Right kidney (tissue), 9 donors: ENCODE measurements at places on chromosomes 6 and 20.

- no peak for DNase-seq
Measured at GRCh38 chr6:56040889-56041301, 165.5 kb upstream of the BMP5 start.

DNA sequence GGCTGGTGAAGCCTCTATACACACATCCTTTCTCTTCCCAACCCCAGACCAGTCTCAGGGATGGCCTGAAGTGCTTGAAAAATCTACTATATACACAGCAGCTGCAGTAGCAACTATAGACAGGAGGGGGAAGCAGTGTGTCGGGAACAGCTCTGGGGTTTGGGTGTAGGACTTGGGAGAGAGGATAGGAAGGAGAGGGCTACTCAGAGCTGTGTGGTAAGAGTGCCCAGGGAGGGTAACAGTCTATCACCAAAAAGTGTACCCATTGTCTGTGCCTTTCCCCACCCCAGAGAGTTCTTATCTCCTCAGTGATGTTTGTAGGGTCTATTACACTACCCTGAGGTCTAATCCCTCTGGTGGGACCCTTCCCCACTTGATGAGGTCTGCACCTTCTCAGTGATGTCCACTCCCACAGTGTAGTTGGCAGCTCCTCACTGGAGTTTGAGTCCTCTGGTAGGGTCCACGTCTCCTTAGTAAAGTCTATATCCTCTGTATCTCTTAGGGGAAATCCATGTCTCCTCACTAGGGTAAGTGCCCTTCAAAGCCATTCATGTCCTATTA lies 1.5 kb upstream of the GGT7 start:
- peak; percentile 53 for DNase-seq

GRCh38 chr20:46681032-46681854 lies 8.0 kb downstream of the TP53RK start:
- DNase-seq, result peak; percentile 56

DNA sequence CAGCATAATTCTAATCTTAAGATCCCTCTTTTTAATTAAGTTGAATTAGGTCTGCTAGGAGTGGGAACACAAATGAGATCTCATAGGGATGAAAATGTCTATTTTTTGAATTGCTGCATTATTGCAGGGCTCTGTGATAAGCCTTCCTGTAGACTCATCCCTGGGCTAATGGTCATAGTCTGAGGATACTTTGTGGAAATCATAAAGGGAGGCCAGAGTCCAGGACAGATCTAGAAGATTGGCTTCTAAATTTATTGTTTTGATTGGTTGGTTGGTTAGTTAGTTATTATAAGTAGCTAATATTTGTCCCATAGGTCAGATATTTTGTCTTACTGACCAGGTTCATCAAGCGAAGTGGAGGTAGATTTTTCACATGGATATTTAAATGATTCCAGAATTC lies 142.3 kb downstream of the AKAP7 start:
- DNase-seq, result no peak

DNA sequence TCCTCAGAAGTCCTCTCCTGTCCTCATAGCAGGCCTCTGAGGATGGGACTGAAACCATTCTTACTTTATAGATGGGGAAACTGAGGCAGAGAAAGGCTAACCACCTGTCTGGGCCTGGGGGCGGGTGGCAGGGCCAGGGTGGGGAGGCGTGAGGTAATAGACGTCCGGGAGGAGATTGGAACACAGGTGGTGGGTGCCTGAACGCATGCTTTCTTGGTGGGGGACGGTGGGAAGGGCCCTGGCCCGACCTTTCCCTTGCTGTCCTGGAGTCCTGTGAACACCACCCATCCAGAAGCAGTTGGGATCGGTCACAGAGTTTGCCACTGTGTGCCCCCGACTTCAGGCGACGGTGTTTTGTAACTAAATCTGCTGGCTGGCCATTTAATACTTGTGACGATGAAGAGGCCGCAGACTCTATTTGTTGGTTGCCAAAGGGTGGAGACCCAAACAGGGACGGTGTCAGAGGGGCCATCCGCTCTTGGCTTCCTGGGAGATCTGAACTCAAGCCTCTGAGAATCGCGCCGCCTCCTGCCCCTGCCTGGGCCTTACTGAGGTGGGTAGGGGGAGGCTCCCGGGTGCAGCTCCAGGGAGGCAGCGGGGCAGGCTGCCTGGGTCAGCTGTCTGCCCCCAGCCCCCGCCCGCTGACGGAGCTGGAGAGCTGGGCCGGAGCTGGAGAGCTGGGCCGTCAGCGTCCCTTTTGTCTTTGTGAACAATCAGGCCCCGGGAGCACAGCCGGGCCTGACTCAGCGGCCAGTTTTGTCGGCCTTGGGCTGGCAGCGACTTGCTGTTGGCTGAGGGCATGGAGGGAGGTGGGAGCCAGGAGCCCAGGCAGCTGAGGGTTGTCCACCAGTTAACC lies 4.1 kb downstream of the RBM38 start:
- DNase-seq, result no peak

- no peak for DNase-seq
Measured at GRCh38 chr6:3287976-3288707, 29.4 kb downstream of the PSMG4 start.

DNA sequence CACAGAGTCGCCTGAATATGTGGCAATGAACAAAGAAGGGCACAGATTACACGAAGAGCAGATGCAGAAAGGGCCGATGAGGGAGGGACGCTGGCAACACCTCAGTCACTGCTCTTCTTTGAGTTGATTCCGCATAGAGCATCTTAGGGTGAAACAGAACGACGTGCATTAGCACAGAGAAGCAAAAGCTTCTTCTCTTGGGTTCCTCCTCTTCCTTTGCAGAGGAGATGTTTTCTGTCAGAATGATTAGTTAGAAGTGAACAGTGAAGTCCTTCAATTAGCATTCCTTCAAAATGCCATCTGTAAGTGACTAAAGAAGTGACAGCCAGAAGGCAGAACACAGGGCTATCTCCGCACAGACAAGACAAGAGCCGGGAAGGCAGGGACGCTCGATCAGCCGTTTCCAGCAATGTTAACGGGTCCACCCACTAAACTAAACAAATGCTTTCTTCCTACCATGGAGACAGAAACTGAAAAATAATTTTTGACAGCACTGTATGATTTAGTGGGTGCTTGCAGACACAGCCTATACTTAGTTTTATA lies 219.8 kb upstream of the AGPAT4 start:
- DNase-seq, result no peak

DNA sequence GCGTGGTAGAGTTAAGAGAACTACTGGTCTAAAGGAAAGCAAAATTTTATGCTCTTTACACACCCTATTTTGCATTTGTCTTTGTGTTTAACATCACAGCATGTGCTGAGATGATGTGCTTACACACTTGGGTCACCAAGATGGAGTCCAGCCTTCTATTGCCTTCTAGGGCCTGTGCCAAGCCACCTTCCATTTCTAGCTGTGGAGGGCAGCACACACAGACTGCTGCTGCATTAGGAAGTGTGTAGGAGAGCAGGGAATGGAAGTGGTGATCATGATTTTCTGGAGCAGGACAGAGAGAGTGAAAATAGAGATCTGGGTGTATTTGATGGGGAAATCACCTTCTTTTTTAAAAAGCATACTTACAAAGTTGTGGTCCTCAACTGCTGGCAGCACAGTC lies 191.6 kb downstream of the SOX4 start:
- no peak for DNase-seq

GRCh38 chr20:41734506-41734945 lies 116.3 kb upstream of the CHD6 start:
- DNase-seq, result no peak

DNA sequence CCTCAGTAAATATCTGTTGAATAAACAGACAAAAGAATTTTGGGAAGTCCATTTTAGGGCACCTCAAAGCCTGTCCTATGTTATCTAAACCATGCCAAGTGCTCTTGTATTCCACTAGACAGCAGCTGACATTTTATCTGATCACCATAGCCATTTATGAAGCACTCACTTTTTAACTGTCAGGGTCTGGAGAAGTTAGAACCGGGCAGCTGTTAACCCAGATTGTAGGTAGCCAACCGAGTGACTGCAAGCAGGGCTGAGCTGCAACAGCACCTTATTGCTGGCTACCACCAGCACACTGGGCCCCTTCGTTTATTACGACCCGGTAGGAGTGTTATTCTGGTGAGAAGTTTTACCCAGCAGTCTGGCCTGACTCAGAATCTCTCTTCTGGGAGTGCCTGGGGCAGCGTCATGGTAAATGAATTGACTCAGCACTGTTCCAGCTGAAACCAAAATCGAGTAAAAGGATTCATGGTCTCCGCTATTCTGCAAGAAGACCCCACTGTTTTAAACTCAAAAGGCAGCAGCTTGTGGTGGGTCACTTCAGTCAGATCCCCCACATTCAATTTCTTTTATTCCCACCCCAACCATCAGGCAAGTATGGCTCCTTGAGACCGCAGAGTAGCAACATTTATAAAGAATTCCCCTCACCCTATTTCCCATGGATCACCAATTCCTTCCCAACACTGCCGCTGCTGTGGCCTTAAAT lies 1.7 kb downstream of the UBE2V1 start:
- no peak for DNase-seq
